ENCODE measurements at places on chromosomes 13 and 19.

DNA sequence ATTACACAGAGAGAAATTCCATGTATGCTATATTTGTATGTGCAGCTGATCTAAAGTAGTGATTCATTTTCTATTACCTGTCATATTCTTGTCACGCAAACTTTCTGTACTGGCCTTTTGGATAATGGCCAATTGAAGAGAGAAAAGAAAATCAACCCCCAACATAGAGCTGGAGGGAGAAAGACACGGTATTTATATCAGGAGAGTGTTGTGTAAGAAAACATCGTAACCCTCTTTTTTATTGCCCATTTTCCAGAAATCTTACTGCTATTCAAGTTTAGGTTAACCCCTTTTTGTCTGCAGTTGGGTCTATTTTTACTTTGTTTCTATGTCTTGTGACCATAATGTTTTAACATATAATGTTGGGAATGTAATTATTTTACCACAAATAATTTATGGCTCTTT lies 27.9 kb downstream of the DGKH start:
- no peak for DNase-seq

- DNase-seq, result no peak
Measured at GRCh38 chr13:106702505-106702904, 134.6 kb upstream of the ARGLU1 start.

DNA sequence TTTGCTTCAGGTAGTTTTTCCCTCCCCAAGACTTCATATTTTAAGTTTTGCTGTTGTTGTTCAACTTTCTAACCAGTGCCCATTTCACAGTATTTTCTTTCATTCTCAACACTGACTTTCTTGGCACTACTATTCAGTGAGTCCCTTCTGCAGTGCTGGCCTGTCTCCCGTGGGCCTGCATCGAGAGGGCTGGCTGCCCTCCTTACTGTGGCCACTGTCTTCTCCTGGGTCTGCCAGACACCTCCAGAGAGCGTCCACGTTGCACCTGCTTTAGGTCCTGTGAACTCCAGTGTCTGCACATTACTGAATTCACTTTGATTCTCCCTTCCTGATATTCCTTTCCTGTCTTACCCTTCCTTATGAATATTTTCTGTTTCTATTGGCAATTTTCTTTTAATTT lies 27.3 kb downstream of the COL4A1 start:
- DNase-seq, result no peak

- DNase-seq, result no peak
Measured at GRCh38 chr13:74171641-74172040, 37.4 kb upstream of the KLF12 start.

DNA sequence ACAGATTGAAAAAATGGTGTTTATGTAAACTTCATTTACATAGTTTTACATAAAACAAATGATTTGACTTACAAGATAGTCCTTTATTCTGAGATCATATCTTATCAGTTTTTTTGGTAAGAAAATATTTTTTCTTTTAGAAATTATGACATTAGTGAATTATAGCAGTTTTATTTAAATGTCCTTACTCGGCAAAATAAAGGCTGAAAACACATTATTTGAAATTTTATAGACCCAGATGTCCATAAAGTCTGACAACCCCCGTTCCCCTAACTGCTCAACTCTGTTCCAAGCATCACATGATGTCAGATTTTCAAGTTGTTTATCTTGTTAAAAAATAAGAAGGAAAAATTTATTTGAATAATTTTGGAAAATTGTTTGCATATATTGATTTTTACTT lies 46.7 kb upstream of the RFC3 start:
- no peak for DNase-seq

- no peak for DNase-seq
Measured at GRCh38 chr13:112985803-112986408, 16.9 kb downstream of the MCF2L start.

- DNase-seq, result peak; percentile 48
Measured at GRCh38 chr13:26037302-26037701, 14.5 kb downstream of the SHISA2 start.

GRCh38 chr13:86161257-86161656 lies 362.0 kb upstream of the SLITRK6 start:
- no peak for DNase-seq

GRCh38 chr19:548886-549830 lies 5.3 kb downstream of the GZMM start:
- DNase-seq, result peak; percentile 65

DNA sequence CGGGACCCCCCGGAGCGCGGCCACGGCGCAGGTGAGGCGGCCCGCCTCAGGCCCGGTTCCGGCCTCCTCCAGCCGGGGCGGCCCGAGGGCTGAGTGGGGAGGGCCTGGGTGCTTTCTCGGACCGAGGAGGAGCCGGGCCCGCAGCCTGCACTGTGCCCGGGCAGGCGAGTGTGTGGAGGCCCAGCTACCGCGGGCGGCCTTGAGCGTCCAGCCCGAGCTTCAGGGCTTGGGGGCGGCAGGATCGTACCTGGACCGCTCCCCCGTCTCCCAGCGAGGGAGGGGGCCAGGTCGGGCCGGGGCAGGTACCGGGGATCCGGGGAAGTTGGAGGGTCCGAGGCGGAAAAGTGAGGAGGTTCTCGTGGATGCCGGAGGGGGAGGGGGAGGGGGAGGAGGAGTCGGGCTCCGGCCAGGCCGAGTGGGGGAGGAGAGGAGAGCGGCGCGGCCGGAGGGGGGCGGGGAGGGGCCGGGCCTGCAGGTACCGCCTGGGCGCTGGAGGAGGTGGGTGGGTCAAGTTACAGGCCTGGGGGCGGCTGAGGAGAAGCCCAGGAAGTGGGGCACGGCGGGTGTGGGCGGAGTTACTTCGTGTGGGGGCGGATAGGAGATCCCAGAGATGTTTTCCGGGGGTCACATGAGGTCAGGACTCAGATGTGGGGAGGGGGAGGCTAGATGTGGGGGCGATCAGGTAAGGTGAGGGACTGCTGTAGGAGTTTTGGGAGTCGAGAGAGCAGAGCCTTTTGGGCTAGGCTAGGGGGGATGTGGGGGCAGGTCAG lies 545 bp downstream of the NACC1 start:
- DNase-seq, result peak; percentile 39

- DNase-seq, result peak; percentile 97
Measured at GRCh38 chr19:24054044-24054935, 32.7 kb upstream of the ZNF254 start.

DNA sequence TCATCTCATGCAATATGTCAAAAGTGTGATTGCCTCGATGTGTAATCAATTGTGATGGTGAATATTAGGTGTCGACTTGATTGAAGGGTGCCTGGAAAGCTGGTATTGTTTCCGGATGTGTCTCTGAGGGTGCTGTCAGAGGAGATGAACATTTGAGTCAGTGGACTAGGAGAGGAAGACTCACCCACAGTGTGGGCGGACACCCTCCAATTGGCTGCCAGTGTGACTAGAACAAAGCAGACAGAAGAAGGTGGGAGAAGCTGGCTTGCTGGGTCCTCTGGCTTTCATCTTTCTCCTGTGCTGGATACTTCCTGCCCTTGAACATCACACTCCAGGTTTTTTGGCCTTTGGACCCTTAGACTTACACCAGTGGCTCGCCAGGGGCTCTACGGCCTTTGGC lies 15.5 kb upstream of the CABP5 start:
- DNase-seq, result no peak

- DNase-seq, result no peak
Measured at GRCh38 chr19:3708207-3708931, at the start of gene TJP3. TJP3 (plus strand) TSS chr19:3708384; CDS start chr19:3728433, 20,049 bp downstream.

GRCh38 chr13:39370554-39370953 lies 232.4 kb downstream of the LHFPL6 start:
- DNase-seq, result peak; percentile 60

DNA sequence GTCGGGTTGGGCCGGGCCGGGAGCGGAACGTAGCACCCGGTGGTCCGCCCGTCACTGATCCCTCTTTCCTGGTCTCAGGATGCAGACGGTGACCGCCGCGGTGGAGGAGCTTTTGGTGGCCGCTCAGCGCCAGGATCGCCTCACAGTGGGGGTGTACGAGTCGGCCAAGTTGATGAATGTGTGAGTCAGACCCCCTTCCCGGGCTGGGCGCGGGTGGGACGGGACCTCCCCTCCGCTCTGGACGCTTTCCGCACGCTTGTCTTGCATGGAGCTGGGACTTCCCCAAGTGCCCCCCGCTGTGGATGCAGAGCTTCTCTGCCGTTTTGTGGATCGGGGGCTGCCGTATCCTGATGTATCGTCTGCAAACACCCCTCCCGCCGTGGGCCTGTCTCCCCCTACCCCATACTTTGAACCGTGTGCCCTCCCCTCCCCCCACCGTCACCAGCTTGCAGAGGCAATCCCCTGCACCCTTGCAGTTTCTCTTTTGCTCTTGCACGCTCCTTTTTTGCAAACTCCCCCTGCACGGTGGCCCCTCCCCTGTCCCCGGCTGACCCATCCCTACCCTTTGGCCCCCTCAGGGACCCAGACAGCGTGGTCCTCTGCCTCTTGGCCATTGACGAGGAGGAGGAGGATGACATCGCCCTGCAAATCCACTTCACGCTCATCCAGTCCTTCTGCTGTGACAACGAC lies 669 bp downstream of the GADD45B start:
- peak; percentile 55 for DNase-seq

DNA sequence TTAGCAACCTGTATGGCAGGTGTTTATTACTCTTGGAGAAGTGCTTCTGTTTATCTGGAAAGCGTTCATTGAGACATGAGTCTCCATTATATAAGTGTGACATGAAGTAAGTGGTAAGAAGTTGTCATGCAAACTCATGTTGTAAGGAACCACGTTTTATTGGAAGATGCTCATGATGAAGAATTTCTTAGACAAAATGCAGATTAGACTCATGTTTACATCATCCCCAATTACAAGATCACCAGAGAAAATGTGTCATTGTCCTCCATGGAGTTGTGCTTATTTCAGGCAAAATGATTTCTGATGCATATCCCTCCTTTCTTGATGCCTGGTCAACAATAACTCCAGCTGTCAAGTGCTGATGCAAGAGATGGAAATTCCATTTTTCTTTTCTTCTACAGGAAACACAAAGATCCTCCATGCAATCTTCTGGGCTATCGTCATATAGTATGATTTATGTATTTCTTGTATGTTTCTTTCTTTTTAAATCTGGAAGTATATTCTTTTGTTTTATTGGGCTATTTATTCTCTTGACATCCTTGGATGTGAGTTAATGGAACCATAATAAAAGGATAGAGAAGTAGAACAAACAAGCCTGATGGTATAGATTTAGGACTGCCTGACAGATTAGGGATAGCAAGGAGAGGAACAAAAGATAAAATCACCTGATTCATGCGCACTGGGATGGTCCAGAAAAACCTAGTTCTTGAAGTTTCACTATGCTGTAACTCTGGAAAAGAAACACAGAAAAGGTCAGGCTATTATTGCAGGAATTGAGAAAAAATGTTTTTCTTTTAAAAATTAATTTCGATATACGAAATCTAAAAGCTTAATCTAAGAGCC lies 50.7 kb upstream of the DIAPH3 start:
- no peak for DNase-seq

- no peak for DNase-seq
Measured at GRCh38 chr13:78743973-78744372, 85.0 kb upstream of the OBI1 start.

- DNase-seq, result no peak
Measured at GRCh38 chr13:80012251-80012650, 328.7 kb downstream of the SPRY2 start.

- DNase-seq, result no peak
Measured at GRCh38 chr13:22240716-22241115, 569.8 kb downstream of the FGF9 start.

DNA sequence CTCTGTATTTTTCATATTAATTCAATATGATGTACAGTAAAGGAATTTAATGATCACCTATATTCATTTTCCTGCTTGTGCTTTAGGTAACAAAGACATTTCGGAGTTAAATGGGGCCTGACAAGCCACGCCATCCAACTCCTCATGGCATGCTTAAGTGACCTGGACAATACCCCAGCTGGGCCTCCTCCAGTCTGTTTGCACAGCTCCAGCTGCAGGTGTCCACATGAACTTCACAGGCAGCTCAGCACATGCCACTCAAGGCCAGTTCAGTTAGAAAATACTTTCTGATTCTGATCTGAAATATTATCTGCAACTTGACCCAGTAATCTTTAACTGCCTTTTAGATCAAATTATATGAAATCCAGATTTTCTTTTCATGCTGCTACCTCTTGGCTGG lies 89.6 kb upstream of the SLC15A1 start:
- DNase-seq, result no peak
